ENCODE measurements at places on chromosomes 7 and 10.

- no peak for DNase-seq
Measured at GRCh38 chr10:74652664-74653063, 173.7 kb upstream of the KAT6B start.

GRCh38 chr10:130387936-130388580 is 251.9 kb downstream of the GLRX3 start:
- DNase-seq: no peak

DNA sequence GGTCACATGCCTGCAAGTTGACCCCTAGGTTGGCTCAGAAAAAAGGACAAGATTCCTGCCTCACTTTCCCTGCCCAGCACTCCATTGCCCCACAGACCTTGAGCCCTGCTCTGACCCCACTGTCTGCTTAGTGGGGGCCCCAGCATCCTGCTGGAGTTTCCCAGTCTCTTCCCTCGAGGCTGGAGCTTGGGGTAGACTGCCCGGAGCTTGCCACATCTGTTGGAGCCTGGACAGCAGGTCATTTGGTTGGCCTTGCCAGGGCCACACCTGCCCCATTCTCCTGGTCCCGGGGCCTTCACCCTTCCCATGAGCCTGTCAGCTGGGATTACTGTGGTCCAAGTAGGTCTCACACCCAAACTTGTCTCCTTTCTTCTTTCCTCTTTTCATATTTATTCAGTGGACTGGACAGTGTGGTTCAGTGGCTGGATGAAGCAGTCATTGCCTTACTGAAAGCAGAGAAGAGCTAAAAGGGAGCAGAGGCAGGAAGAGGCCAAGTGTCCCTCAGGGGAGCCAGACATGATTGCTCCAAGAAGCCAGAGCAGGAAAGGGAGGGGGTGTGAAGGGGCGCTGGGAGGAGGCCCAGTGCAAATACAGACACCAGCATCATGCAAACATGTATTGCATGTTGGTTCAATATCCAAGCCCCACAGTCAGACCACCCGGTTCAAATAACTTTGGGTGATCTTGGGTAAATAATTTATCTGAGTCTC is 56.2 kb upstream of the CACUL1 start:
- DNase-seq: no peak

DNA sequence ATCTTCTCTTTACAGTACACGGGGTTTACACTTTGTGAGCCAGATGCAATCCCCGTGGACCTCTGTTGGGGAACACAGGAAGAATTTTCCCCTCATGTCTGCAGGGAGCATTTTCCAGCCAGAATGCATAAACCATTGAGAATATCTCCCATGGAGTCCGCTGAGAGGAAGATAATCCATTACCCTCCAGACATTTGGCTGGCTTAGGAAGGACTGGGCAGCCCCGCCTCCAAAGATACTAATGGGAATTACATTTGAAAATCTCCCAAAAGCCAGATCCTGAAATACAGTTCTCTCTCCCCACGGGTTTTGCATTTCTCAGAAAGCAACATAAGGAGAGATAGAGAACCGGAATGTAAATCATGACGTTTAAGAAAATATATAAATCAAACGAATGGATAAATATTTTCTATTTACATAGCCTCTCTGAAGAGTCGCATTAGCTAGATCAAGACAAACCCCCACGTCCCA is 53.5 kb downstream of the TRIL start:
- no peak for DNase-seq

GRCh38 chr7:43010061-43010460 is 77.9 kb downstream of the MRPL32 start:
- DNase-seq: no peak

- no peak for DNase-seq
Measured at GRCh38 chr10:89283936-89284475, 17.8 kb upstream of the IFIT2 start.

GRCh38 chr7:104962781-104963180 is 51.2 kb upstream of the KMT2E start:
- DNase-seq: no peak

GRCh38 chr10:5888843-5889623 is 660 bp downstream of the ANKRD16 start:
- peak; percentile 38 for DNase-seq

DNA sequence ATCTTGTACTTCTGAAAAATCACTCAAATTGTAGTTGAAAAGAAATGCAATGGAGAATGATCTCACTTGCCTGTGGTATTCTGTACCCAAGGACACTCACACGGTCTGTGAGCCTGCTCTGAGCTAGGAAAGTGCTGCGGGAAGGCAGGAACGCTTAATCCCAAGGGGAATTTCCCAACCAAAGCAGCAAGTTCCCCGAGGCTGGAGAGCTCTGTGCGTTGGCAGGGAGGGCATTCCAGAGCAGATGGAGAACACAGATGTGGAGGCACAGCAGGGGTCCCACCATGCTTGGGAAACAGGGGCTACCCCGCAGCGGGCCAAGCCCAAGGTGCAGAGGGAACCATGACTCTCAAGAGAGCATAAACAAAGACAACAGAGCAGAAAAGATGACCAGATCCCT is 13.6 kb downstream of the SVIL start:
- DNase-seq: no peak

DNA sequence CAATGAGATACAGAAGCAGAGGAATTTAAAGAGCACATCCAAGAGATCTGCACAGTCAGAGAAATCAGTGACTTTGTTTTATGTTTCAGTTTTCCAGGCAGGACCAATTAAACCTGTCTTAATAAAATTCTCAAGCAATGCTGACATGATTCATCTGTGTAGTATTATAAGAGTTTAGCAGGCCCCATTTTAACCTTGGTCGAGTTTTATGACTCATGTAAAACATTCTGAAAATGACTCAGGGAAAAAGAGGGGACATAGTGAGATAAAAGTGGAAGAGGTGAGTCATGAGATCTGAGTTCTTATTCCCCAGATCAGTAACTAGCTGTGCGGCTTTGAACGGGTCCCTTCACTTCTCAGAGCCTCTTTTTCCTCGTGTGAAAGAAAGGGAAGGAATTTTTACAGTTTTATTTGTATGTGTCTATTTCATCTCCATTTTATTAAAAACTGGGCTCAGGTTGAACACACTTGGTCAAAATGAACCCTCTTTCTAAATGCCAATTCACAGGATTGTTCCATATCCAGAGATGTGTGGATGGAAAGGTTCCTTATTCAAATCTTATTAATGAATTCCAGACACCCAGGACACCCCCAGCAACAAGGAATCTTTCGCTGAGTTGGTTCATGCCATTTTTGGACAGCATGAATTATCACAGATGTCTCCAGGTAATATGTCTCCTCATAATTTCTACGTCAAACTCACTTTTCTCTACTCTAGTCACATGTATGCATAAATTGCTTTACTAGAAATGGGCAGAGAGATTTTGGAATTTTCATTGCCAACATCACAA is 143.2 kb downstream of the JAZF1 start:
- no peak for DNase-seq

Measured in activated gamma-delta T cell (primary cell).